Daoy (cell line): ENCODE measurements at places on chromosomes 6 and 20. TPM values are rescaled to one million over a fixed set of nuclear protein-coding genes. Genes with fewer than 3 reads are reported as not detected.

DNA sequence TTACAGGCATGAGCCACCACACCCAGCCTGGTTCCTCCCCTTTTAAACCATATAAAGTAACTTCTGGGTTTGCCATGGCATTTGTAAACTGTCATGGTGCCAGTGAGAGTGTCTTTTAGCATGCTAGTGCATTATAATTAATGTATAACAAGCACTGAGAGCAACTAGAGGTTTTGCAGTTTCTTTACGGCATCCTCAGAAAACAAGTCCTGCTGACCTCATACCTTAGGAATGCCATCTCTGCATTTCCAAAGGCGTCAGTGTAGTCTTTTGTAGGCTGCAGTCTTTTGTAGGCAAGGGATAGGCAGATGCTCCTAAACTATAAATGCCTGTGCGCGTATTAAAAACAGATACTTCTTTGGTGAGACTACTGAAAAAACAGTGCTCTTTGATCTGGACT lies 75.0 kb upstream of the EZR start:
- DNase-seq = peak; percentile 62

The PHACTR2 gene
- 14.6 and 30.3 TPM in 2 replicates for total RNA-seq

DNA sequence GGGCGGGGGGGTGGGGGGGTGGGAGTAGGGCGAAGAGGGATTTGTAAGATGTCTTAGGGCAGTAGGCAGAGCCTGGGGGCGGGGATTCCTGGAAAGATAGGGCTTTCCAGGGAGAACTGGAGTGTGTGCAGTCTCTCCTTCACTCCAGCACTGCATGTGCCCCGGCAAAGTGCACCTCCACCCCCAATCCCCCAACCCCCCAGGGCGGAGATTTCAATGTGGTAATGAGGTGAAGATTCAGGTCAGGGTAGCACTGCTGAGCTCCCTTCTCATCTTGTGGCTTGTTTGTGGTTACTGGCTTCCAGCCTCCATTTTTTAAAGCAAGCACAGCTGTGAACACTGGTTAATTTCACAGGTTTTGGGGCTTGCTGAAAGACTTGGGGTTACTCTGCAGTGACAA lies 5.9 kb downstream of the TMEM239 start:
- peak; percentile 68 for DNase-seq

The NEDD9 gene
- total RNA-seq = 20.5 and 21.8 TPM in 2 replicates

DNA sequence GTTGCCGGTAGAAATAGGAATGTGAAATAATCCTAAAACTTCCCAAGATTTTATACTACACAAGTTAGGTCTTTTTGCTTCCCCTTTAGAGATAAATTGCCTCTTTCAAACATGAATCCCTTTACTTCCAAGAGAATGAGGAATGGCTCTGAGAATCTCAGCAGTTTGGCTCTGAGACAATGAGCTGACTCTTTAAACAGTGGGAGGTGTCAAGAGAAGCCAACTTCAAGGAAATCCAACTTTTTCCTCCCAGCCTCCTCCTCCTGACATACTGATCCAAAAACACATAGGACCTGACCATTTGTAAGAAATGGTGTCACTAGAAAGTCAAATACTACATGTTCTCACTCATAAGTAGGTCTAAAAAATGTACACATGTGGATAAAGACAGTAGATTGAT lies 154.2 kb downstream of the ALDH8A1 start:
- DNase-seq = no peak

The C6orf118 gene
- total RNA-seq = 0.51 TPM in 1 of 2 replicates, not detected in the other

- no peak for DNase-seq
Observed at GRCh38 chr6:168884050-168884645, 369.5 kb downstream of the THBS2 start.

GRCh38 chr6:56528412-56528841 lies 114.3 kb downstream of the DST start:
- DNase-seq = peak; percentile 84

- no peak for DNase-seq
Observed at GRCh38 chr20:6558341-6558740, 209.1 kb upstream of the BMP2 start.

DNA sequence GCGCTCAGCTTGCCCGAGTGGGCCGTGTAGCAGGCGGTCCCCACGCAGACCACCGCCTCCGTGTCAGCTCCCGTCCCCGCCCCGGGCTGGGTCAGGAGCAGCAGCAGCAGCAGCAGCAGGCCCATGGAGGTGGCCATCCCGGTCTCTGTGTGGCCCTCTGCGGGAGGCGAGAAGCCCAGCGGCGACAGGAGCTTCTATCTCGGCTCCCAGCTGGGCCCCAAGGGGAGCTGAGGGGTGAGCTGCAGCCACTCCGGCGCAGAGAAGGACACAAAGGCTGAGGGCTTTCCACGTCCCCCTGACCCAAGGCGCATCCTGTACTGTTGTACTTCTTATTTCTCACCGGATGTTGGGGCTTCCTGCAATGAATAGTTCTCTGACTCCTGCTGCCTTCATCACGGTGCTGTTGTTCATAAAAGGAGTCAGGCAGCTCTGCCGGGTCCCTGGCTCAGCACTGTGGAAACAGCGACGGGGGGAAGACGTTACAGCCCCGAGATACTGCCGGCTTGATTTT lies at the start of gene CD93:
TSS of gene CD93 (minus strand) at position 269 of the 511 bp plus-strand sequence. CDS start at position 137, 132 bp downstream.
- no peak for DNase-seq

The TRDN gene
- total RNA-seq = 0.06 TPM in 1 of 2 replicates, not detected in the other
